ENCODE measurements at places on chromosomes 13 and 19. TPM values are rescaled to one million over a fixed set of nuclear protein-coding genes. Genes with fewer than 3 reads are reported as not detected.

The AXL gene
- 35.2 TPM for total RNA-seq

The MEIS3 gene
- 11.8 TPM for total RNA-seq

The CADM4 gene
- 4.7 TPM for total RNA-seq

The SMAD9 gene
- 9.2 TPM for total RNA-seq

The NKG7 gene
- total RNA-seq, result 15.2 TPM
